ENCODE measurements at places on chromosomes 5 and 9.

DNA sequence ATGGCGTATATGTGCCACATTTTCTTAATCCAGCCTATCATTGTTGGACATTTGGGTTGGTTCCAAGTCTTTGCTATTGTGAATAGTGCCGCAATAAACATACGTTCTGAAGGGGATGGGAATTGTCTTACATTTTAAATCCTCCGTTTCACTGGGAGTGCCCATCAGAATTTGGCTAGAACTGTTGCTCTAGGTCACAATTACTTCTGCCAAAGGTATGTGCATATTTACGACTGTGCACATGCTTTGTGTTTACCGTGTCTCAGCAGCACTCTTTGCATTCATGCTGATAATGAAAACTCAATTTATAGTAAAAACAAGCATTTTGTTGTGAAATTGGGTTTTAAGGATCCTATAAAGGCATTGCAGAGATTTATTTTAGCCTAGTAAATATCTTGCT lies 151.9 kb upstream of the ZNF618 start:
- DNase-seq, result no peak

- DNase-seq, result no peak
These were observed 52.1 kb downstream of the TSSK1B start for GRCh38 chr5:113382731-113383130.

- no peak for DNase-seq
These were observed 130.5 kb downstream of the FBXL17 start for GRCh38 chr5:108251350-108251749.

- DNase-seq, result no peak
These were observed 1.6 kb downstream of the RNF183 start for GRCh38 chr9:113301548-113301947.

- DNase-seq, result no peak
These were observed 28.4 kb downstream of the PSAT1 start for GRCh38 chr9:78325343-78325742.

DNA sequence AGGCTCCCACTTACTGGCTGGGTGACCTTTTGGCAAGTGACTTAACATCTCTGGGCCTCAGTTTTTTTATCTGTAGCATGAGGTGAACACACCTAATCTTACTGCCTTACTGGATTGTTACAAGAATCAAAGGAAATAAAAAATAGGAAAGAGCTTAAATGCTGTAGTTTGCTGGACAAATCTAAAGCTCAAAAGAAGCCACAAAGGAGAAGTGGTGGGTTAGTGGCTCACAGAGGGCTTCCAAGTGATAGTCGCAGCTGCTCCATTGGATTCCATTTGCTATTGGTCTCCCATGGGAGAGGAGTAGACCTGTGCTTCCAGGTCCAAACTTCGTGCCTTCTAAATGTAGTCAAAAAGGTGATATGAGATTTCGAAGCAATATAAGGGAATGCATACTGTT lies 123.6 kb downstream of the SEMA6A start:
- DNase-seq, result no peak

DNA sequence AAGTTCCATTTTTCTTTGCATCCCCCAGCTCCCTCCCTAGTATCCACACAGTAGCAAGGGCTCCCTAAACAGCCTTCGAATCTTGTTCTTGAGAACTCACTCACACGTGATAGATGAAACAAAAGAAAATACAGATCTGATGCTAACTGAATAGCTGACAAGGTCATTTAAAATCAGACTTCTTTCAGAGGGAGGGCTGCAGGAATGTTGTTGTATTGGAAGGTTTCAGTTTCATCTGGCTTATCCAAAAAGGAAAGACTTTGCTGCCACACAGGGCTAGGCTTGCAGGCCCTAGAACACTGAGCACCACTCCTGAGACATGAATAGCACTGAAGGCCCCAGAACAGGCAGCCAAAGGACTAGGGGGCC lies 3.2 kb downstream of the CD180 start:
- no peak for DNase-seq

DNA sequence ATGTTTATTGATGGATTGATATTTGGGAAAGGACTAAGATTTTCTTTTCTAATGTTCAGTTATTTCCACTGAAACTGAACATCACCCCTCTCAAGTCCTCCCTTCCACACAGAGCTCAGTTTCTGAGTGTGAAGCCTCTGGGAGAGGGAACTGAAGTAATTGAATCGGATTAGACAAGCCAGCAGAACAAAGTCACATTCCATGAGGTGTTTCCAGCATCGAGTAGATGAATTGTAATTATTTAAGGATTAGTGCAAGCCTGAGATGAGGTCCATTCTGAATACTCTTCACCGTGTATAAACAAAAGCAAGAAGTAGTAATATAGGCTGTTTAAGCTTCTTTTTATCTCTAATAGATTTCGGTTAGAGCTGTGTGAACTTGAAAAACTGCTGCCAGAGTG lies 2060.5 kb downstream of the MAT2B start:
- DNase-seq, result no peak

DNA sequence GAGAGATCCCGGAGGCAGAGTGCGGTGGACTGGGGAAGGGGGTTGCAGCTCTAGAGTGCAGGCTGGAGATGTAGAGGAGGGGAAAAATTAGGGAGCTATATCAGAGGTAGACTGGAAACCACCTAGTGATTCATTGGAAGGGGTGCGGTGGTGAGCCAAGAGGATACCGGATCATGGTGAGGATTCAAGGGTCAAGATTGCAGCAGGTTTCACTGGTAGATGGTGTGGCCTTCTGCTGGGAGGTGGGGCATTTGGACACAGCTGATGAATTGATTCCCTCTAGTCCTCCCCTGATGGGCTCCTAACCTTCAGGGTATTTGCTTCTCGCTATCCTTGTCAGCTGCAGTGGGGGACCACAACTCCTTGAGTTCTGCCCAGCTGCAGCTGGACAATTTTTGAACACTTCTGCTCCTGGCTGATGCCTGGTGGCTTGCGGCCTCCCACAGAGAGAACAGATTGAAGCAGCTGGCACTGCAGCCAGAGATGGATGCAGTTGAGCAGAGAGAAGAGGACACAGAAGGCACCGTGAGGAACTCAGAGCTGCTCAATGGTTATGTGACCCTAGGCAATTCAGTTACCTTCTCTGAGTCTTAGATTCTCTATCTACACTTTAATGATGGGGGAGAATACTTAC lies 134.4 kb upstream of the ABCA1 start:
- DNase-seq, result no peak

Measured in stimulated activated CD4-positive, alpha-beta T cell treated with anti-CD3 and anti-CD28 coated beads, TNF-alpha, amount 100 ng/mL, for 24 hours (primary cell).